NCI-H187 treated with DMSO at 0.1 percent for 48 hours (cell line): ENCODE measurements at places on chromosomes 5 and 9.

DNA sequence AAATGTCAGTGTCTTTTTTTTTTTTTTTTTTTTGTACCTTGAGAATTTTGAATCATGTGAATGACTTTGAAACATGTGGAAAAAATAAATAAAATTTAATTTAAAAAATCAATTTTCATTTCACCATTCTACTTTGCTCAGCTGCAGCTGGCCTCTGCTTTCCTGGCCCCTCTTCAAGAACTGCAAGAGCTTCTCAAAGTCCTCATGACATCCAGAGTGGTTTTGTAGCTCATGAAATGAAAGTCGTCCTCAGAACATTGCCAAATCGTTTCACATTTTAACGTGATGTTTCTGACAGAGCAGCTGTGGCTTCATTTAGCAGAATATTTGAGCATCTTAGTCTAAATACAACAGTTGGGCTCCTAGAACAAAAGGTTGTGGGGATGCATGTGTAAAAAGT, 47.9 kb upstream of the TMEM215 start:
- DNase-seq: no peak

GRCh38 chr5:30747412-30747811, 446.1 kb upstream of the CDH6 start:
- no peak for DNase-seq

- no peak for DNase-seq
Measured at GRCh38 chr5:161481922-161482321, 64.6 kb downstream of the GABRB2 start.

DNA sequence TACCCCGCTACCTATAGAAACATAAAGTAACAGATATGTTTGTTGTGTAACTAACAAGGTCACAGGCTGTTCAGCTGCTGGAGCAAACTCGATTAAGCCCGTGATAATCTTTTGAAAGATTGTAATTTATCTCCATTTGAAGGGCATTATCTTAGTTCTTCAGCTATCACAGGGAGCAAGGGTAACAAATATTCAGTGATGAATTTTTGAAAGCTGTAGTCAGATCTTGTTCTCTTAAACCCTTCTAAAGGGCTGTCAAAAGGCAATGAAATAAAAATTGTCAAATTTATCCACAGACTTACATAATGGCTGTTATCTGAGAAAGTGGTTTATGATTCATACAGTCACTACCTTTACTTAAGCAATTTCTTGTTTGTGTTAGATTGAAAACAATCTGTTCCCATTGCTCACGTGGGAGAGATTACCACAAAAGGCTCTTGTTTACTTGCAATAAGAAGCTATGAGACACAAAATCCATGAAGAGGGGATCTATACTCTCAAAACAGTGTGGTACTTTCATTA, 78.3 kb upstream of the ZNF608 start:
- DNase-seq: no peak

GRCh38 chr5:131774652-131775367, 22.0 kb downstream of the FNIP1 start:
- no peak for DNase-seq

DNA sequence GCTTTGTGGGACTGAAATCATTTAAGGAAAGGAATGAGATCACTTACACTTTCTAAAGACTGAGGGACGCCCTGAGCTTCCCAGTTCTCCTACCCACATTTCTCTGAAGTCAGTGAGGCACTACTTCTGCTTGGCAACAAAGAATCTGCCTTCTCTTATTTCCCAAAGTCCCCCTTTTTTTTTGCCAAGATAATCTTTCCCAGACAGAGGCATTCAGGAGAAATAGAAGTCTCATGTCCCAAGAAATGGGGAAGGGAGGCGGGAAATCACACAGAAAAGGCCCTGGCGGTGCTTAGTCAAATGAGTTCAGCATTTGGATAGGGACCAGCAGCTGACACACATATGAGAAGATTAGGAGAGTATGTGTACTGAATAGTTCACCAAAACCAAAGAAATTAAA, 159.7 kb downstream of the MUSK start:
- DNase-seq: no peak

- no peak for DNase-seq
Measured at GRCh38 chr9:26637101-26637500, 255.5 kb downstream of the CAAP1 start.

- DNase-seq: no peak
Measured at GRCh38 chr9:120654272-120654671, 60.0 kb downstream of the MEGF9 start.

DNA sequence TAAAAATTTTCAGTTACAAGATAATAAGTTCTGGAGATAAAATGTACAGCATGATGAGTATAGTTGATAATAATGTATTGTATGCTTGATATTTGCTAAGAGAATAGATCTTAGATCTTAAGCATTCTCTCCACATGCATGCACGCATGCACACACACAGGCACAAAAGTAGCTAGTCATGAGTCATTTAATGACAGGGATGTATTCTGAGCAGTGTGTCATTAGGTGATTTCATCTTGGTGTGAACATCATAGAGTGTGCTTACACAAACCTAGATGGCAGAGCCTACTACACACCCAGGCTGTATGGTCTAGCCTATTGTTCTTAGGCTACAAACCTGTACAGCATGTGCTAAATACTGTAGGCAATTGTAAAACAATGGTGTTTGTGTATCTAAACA, 124.2 kb downstream of the PTTG1 start:
- DNase-seq: no peak

- no peak for DNase-seq
Measured at GRCh38 chr9:76216161-76216649, 178.0 kb downstream of the RFK start.

- no peak for DNase-seq
Measured at GRCh38 chr5:141707510-141707909, 25.5 kb upstream of the ARAP3 start.

- DNase-seq: no peak
Measured at GRCh38 chr9:20618361-20618802, 3.9 kb downstream of the MLLT3 start.

- DNase-seq: no peak
Measured at GRCh38 chr9:18723366-18723765, 249.4 kb downstream of the ADAMTSL1 start.

DNA sequence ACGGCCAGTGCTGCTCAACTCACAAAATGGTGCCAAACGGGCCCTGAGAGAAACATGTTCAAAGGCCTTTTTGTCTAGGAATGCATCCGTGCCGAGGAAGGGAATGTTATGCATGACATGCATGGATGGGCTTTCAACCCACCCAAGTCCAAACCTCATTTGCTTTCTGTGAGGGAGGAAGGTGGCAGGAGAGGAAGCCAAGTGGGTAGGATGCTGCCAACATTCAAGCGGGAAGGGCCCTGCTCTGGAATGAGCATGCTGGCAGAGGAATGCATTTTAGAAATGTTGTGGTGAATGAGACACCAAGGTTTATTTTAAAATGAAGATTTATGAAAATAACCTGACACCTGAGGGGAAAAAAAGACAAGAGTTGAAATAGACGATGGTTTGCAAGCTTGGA, 479.1 kb downstream of the CCDC171 start:
- no peak for DNase-seq

DNA sequence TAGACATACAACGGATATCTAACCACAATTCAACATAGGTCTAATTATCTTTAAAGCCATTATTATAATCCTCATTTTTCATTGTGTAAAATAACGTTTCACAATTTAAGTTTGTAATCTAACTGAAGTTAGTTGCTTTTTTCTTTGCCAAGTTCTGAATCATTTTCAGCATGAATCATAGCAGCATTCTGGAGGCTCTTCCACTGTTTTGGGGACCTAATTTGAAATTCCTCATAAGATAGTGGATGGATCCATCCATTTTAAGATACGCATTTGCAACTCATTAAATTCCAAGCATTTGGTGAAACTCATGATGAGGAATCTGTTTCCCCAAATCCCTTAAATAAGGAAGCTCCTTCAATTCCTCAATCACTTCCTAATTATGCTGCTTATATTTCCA, 447.1 kb upstream of the CDH10 start:
- DNase-seq: no peak

DNA sequence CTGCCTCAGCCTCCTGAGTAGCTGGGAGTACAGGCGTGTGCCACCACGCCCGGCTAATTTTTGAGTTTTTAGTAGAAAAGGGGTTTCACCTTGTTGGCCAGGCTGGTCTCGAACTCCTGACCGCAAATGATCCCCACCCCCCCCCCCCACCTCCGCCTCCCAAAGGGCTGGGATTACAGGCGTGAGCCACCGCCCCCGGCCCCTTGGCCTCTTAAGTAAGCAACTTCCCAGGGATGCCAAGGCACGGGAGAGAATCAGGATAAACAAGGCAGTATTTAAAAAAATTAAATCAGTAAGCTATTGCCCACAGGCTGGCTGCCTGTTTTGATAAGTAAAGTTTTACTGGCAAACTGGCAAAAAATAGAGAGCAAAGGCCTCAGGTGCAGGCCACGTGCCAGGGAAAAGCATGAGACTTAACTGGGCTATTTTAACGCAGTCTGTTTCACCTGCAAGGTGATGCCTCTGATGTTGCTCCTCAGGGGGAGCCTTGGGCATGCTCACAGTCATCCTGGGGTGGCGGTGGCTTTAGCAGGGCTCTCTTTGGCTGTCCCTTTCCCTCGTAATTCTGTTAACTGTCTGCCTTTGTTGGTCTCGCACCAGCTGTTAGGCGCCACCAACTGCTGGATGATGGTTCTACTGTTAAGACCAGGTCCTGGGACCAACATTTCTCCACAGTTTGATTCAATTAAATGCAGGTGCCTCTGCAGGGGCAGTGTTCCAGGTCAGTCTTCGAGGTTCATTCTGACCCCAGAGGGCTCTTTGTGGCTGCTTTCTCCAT, 19.4 kb upstream of the RNF130 start:
- DNase-seq: no peak

DNA sequence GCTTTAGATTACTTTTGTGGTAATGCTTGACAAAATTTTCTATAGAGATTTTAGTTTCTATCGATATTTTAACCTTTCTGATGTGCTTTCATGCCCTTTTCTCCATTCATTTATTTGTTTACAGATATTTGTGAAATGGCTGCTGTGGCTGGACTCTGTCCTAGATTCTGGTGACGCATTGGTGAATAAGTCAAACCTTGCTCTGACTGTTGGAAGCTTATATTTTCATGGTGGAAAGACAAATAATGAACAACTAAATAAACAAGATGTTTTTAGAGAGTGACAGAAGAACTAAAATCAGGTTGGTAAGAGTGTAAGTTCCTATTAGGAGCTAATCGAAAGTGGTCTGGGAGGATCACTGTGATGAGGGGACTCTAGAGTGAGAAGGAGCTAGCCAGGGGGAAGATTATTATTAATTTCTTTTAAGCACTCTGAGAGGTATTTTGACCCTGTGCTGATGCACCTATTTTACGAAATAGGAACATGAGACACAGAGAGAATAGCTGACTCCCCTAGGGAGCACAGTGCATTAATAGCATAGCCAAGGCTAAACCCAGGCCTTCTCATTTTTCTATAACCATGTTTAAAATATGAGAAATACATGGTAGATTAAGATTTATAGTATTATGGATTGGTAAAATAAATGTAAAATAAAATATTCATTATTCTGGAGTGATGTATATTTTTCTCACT, 411.9 kb upstream of the ARRDC3 start:
- DNase-seq: no peak

GRCh38 chr9:14466429-14466818, 152.5 kb upstream of the NFIB start:
- no peak for DNase-seq

DNA sequence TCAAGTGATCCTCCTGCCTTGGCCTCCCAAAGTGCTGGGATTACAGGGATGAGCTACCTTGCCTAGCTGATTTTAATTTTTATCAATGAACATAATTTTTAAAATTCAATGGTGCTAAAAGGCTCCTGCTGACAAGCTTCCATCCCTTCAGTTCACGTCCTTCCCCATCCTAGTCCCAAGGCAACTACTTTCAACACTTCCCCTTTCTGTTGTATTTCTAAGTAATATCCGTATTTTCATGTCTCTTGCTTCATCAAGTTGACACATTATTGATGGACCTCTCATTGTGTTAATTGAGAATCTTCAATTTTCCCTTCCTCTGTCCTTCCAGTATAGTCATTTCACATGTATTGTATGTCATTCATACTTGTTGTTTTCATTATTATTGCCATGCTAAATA, 93.8 kb upstream of the RASGRF2 start:
- DNase-seq: no peak

- no peak for DNase-seq
Measured at GRCh38 chr5:139955053-139955605, 88.0 kb downstream of the NRG2 start.

DNA sequence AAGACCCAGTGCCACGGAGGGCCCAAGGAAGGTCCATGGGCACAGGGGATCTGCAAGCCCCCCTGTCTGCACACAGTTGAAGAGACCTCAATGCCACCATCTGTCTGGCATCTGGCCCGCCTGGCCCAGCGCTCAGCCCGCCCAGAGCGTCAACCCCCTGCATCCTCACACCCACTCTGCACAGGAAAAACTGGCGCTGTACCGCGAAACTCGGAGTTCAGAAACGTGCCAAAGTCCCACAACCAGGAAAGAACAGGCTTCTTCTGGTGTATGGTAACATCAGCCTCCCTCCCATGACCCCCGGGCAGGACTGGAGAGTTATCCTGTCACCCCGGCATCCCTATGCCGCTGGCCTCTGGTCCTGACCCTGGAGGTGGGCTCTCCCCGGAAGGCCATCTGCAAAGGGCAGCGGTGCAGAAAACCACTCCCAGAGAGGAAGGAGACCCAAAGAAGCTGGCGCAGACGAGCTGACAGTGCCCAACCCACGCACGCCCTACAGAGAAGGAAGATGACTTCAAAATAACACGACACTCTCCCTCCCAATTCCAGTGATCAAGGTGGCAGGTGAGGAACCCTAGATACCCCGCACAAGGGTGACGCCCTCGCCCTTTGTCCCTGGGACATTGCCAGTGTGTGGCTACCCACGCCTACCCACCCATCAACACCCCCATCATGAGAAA, 18.9 kb downstream of the VAV2 start:
- no peak for DNase-seq

GRCh38 chr5:93594591-93595419, 11.8 kb downstream of the NR2F1 start:
- no peak for DNase-seq

DNA sequence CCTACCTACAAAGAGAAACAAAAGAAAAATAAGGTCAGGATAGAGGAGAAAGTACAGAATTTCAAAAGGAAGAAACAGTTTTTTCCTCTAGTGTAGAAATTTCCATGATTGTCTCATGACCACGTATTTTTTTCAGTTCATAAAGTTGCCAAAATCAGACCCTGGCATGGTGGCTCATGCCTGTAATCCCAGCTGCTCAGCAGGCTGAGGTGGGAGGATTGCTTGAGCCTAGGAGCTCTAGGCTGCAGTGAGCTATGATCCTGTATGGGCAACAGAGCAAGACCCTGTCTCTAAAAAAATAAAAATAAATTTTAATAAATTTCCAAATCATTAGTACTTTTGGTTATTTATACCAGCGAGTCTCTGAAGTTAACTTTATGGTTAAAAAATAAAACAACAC, 37.8 kb downstream of the CWC27 start:
- DNase-seq: no peak

DNA sequence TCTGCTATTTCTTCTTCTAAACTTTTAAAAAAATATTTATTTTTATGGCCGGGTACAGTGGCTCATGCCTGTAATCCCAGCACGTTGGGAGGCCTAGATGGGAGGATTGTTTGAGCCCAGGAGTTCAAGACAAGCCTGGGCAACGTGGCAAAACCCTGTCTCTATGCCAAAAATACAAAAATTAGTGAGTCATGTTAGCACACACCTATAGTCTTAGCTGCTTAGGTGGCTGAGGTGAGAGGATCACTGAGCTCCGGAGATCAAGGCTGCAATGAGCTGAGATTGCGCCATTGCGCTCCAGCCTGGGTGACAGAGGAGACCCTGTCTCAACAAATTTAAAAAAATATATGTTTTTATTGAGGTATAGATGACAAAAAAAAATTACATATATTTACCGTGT, 5.6 kb downstream of the AP3S1 start:
- no peak for DNase-seq

GRCh38 chr9:105842023-105842644, 147.8 kb downstream of the TMEM38B start:
- no peak for DNase-seq
